Activated naive CD8-positive, alpha-beta T cell treated with anti-CD3 and anti-CD28 coated beads, Interleukin-2, amount 10 ng/mL, durations not matched to agents 7 days and 5 days (primary cell): ENCODE measurements at places on chromosomes 2 and 18.
A peak's percentile ranks its signal among the peaks of the same experiment; 100 is the strongest.

DNA sequence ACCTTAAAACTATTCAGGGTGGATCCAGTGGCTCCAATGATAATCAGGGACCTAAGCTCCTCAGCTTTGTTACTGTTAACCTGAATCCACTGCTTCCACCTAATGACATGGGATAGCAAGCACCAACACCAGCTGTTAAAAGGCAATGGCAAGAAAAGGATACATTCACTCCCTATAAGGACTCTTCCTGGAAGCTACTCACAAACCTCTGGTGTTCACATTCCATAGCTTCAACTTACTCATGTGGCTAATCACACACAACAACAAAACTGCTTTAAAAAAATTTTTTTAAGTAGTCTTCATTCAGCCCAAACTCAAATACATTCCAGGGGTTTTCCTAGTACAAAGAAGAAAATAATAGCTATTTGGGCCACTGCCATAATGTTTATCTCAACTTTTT lies 24.5 kb downstream of the ROCK2 start:
- DNase-seq = no peak

DNA sequence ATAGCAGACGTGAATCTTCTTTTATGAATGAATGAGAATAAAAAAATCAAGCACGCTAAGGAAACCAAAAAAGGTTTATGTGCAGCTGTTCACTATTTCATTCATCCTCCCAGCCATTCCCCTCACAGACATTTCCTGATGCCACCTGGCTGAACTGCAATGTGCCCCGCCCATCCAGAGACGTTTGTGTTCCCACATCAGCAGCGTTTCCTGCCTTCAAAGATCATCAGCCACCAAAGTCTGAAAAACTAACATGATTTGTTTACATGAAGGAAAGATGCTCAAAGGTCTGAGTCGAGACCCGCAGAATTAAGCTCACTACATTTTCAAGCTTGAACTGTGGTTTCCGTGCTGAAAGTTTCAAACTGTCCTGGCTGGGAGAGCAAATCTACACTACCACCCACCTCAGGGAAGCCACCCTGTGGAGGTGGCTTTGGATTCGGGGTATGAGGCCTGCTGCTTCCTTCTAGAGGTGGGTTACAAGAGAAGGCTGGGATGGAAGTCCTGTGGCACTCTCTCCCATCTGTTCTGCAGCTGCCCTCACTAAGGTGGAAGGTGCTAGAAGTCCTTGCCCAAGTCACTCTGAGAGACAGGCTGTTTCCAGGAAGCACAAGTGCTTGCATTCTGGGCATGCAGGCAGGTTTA lies 201.3 kb upstream of the OSR1 start:
- no peak for DNase-seq

DNA sequence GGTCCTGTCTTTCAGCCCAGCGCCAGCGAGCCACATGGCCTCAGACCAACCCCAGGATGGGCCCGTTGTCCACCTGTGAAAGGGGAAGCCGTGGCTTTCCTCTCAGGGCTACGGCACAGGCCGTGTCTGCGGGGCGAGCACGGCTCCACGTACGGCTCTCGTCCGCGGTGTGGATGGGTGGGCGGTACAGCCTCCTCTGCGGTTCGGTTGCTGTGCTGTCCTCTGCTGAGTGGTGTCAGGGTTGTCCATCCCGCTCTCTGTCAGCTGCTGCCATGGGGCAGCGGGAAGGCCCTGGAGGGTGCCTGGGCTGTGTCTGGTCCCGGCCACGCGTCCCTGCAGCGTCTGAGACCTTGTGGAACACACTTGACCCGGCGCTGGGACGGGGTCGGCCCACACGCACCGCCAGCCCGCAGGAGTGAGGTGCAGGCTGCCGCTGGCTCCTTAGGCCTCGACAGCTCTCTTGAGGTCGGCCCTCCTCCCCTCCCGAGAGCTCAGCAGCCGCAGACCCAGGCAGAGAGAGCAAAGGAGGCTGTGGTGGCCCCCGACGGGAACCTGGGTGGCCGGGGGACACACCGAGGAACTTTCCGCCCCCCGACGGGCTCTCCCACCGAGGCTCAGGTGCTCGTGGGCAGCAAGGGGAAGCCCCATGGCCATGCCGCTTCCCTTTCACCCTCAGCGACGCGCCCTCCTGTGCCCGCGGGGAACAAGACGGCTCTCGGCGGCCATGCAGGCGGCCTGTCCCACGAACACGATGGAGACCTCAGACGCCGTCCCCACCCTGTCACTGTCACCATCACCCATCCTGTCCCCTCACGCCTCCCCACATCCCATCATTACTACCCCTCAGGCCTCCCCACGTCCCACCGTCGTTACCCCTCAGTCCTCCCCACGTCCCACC lies 128.7 kb downstream of the NFATC1 start:
- DNase-seq = peak; percentile 74

DNA sequence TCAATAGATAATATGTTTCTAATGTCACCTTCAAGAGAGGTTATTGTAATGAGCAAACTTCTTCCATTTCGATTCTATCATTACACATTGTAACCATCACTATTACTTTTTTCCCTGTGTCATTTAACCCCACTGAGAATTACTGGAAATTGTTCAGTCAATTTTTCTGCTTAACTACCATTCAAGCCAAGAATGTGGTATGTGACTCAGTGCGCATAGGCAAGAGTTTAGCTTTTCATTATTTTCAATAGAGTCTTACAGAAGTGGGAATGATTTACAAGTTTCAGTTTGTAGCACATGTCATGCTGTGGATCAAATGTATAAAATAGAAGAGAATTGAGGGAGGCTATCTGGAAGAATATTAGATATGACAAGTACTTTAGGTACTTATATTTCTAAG lies 34.3 kb upstream of the PIEZO2 start:
- no peak for DNase-seq

DNA sequence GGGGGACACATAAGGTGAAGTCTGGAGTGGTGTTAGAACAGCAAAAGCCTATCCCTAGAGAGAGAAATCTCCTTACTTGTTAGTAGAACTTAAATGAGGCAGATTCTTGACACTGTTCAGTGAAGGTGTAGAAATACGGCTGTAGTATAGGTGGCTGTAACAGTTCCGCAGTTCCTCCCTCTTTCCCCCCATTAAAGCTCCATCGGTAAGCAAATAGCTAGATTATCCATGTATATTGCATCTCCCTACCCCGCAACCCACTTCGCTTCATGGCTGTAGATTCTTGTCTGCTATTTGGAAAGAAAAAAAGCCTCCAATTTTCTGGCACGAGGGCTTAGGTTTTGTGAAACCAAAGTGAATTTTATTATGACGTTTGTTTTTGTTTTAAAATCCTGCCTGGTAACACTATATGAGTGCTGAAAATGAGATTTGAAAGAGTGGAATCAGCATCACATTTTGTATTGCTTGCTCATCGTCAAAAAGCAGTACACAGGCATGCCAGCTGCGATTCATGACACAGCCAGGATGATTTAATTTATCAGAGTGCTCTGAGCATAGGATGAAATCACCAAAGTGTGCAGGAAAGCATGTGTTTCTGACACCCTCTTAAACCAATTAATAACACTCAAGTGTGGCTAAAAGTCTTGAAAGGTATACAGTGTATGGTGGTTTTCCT lies 1.4 kb downstream of the FAM171B start:
- no peak for DNase-seq

GRCh38 chr2:43737097-43737854 lies 36.6 kb upstream of the DYNC2LI1 start:
- no peak for DNase-seq

DNA sequence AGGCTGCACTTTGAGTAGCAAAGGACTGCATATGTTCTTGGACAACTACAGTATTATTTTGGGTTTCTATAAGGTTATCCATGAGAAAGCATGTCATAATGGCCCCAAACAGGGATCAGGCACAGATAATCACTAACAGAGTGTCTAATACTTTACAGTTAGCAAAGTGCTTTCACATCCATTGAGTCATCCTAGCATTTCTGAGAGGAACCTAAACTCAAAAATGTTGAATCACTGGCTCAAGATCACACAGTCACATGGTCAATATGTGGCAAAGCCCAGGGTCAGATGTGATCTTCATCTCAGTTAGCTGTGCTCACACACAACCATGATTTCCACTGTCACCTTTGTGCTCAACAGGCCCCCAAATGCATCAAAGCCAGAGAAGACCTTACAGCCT lies 156.1 kb upstream of the VRK2 start:
- DNase-seq = no peak
